RWPE1 (cell line): ENCODE measurements at places on chromosomes 12 and 14.

DNA sequence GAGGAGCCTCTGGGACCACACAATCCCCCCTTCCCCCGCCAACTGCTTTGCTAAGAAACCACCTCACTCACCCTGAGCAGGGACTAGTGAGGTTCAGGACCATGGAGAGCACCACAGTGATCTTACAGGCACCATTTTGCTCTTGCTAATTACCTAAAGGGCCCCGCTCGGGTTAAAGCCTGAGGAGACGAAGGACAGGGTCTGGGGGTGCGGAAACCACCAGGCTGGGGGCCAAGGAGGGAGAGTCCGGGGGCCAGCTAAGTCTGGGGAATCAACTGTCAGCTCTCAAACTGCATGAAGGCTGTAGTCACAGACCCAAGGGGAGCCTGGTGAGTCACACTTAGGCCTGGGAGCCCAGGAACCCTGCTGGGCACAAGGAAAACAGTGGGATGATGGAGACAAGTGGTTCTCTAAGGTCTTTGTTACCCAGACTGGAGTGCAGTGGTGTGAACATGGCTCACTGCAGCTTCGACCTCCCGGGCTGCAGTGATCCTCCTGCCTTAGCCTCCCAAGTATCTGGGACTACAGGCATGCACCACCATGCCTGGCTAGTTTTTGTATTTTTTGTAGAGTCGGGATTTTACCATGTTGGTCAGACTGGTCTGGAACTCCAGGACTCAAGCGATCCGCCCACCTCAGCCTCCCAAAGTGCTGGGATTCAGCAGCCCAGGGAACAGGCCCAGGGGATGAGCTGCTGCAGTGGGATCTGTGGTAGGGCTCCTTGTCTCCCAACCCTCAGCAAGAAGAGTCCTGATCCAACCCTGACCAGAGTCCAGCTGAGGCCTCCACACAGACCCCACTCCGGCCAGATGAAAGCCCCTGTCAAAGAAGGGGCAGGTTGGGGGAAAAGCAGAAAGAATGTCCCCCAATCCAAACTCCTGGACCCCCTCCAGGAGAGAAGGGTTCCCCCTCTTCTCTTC lies 98.8 kb downstream of the CALM1 start:
- DNase-seq = peak; percentile 67

DNA sequence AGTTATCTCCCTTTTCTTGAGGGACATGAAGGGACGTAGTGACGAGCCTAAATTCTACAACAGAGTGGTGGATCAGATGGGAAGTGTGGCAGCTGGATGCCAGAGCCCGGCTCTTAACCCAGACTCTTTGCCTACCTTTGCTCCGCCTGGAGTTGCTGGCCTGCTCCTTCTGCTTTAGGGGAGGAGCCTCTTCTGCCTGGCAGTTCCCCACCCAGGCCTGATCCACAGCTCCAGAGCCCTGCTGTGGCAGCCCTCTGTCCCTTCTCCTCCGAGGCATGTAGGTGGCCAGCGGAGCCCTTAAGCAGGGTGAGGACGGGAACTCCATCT lies 2.3 kb upstream of the PRPH start:
- DNase-seq = no peak

DNA sequence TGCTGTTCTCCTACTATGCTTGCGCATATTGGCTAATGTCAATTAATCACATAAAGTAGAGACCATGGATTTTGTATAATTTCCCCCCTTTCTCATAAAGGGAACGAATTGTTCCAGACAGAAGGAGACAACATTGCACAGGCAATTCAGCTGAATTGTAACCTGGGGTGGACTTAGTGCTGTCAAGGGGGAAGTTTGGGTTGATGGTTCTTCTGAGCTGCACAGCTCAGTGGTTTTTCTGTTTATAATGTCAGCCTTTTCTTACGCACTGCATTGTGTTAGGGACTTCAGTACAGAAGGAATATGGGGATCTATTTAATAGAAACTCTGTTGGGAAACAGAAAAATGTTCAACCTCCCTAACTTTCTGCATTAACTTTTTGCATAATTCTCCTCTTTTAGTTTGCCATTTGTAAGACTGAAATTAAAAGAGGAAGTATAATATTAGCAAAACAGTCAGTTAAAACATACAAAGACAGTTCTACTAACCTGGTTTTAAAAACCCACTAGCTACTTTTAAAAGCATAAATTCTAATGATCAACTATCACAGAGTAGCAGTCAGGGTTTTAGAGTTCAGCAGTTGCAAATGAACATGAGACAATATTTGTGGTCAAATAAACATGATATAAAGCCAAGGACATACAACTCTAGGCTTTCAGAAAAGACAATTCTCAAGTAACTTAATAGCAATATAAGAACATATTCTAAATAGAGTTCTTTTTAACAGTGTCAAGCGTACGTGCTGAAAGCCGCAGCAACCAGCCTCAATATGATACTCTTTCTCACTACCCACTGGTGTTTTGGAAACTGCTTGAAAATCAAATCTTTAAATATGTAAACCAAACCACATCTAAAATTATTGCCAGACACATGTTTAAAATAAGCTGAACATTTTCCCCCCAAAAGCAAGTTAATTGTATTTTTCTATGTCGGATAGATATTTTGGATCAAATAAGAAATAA lies 393.0 kb downstream of the FSCB start:
- DNase-seq = no peak

- DNase-seq = no peak
These were observed 22.1 kb upstream of the CEP83 start for GRCh38 chr12:94481734-94482133.

DNA sequence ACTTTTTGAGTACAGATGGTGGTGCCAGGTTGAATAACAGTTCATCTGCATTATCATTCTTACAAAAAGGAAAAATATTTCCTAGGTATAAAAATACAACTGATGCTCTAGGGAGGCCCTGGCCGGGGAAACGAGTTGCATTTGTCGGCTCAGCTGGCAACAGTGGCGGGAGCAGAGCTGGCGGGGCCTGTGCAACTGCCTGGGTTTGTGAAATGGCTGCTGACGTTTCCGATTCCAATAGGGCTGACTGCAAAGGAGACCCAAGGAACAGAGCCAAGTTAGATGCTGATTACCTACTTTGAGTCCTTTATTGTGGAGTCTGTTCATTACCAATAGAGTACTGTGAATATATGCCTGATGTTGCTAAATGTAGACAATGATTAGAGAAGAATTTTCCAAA lies 25.8 kb upstream of the PHLDA1 start:
- DNase-seq = no peak

GRCh38 chr14:59664741-59665140 lies 88.1 kb upstream of the CCDC175 start:
- DNase-seq = peak; percentile 38

- DNase-seq = no peak
These were observed 25.5 kb downstream of the CFAP251 start for GRCh38 chr12:121943926-121944325.

GRCh38 chr14:75153295-75153694 lies 23.1 kb downstream of the TMED10 start:
- no peak for DNase-seq

GRCh38 chr12:120831648-120832267 lies 72.4 kb downstream of the SPPL3 start:
- no peak for DNase-seq

DNA sequence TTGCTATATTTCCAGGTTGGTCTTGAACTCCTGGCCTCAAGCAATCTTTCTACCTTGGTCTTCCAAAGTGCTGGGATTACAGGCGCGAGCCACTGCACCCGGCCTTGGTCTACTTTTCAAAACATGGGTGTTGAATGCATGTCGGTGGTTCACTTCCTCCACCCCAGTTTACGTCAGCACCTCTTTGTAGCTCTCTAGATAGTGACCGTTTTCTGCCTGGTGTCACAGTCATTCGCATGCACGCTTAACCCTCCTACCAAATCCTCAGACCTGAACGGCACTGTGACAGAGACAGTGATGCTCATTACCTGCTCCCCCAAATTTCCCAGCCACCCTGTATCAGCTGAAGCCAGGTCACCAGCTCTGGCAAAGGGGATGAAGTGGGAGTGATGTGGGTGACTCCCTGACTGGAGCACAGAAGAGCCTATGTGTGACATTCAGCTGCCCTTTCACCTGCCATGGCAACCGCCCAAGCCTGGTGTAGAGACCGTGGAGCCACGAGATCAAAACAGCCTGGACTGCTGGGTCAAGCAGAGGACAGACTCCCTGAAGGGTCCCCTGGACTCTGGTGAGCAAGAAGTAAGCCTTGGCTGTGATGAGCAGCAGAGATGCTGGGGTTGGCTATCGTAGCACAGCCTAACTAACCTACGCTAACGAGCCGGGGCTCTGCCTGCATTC lies 66.2 kb upstream of the GPR68 start:
- no peak for DNase-seq

DNA sequence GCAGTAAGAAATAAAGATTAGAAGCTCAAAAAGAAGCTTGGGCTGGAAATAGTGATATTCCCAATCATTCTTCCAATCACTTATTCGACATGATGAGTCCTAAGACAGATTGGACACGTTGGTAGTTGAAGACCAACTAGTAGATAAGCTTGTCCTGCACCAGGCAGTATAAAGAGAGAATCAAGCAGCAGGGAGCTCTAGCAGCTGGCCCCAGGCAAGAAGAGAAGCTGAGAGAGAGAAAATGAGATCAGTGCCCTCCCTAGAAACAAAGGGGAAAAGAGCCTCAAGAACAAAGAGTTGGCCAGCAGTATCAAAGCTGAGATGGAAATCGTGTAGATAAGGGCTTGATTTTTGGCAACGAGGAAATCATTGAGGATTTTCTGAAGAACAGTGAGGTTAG lies 20.6 kb downstream of the RASSF8 start:
- no peak for DNase-seq

- DNase-seq = peak; percentile 79
These were observed 106.1 kb downstream of the PTPN11 start for GRCh38 chr12:112524676-112525425.

- no peak for DNase-seq
These were observed 259.5 kb downstream of the MSRB3 start for GRCh38 chr12:65537978-65538377.

GRCh38 chr12:128798571-128799341 lies 25.0 kb downstream of the SLC15A4 start:
- DNase-seq = no peak

DNA sequence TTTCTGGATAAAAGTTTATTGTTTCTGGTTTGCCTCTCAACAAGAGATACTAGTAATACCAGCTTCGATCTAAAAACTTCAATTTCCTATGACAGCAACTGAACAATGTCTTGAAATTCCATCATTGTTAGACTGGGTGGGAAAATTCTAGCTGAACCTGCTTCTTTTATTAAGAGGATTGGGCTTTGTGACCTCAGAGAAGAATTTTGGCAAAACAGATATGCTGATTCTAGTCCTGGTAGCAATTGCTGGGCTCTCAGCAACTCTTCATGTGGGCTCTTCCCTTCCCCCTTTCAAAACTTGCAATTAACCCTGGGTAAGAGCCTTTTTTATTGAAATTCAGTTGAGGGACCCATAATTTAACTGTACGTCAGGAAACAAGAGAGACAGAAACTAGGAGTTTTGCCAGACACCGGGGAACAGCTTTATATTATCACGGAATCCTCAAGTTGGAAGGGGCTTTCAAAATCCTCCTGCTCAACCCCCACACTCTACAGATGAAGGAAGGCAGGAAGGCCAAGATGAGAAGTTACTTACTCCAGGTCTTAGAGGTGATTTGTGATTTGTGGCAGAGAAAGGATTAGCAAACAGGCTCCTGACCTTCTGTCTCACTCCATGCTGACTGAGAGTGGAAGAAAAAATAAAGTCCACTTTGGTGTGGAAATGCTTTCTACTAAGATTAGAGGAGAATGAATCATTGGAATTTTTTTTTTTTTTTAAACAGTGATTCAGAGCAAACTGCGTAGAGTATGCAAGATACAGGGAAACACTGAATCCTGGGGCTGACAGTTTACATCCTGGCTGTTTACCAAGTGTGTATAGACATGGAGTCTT lies 239.0 kb upstream of the ATP2B1 start:
- DNase-seq = peak; percentile 82

GRCh38 chr14:20477211-20477876 lies 8.1 kb downstream of the PNP start:
- no peak for DNase-seq

GRCh38 chr12:91273560-91273959 lies 90.9 kb upstream of the DCN start:
- DNase-seq = no peak

- DNase-seq = no peak
These were observed 76.9 kb downstream of the ESR2 start for GRCh38 chr14:64217308-64217707.

GRCh38 chr14:71526388-71526787 lies 405.8 kb upstream of the RGS6 start:
- no peak for DNase-seq

DNA sequence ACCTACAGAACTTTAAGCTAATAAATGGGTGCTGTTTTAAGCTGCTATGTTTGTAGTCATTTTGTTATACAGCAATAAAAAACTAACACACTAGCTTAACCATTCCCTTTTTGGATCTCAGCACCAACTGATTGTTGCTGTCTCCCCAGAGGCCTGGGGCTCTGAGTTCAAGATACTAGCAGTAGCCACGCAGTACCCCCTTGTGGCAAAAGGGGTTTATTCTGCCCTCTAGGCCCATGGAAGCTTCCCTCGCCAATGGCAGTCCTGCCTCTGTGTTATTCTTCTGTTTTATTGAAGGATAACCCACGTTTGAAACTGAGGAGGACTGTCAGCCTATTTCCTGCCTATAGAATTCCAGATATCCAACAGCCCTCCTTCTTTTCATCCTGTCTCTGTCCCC lies 455.3 kb upstream of the ATP2B1 start:
- no peak for DNase-seq

DNA sequence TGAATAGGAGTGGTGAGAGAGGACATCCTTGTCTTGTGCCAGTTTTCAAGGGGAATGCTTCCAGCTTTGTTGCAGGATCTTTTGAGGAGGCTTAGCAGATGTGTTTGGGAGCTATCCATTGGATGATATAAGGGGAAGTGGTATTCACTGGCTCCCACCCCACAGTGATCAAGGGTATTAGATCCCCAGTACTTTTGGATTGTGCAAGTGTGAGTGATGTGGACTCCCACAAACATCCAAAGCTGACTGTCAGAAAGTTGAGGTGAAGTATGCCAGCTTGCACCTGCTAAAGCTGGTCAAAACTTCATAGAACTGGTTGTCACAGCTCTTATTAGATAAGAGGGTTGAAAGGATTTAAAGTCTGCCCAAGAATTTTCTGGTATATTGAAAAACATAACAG lies 110.1 kb upstream of the BTG1 start:
- no peak for DNase-seq

DNA sequence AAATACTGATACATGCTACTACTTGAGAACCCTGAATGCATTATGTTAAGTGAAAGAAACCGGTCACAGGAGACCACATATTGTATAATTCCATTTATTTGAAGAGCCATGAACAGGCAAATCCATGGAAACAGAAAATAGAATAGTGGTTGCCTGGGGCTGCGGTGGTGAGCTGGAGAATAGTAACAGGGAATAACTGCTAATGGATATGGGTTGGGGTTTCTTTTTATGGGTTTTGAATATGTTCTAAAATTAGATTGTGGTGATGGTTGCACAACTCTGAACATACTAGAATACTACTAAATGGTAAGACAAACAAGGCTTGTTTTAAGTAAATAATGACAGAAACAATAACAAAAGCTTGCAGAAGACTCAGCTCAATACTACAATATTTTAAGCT lies 293.0 kb downstream of the BTG1 start:
- DNase-seq = no peak
